Activated CD8-positive, alpha-beta T cell treated with anti-CD3 and anti-CD28 coated beads for 36 hours (primary cell): ENCODE measurements at places on chromosomes 2 and 18. TPM values are rescaled to one million over a fixed set of nuclear protein-coding genes. Genes with fewer than 3 reads are reported as not detected.

Gene ALPI
- not detected for total RNA-seq

Gene CCDC142
- total RNA-seq = 10.3 TPM

Gene ANO7
- total RNA-seq = 5.4 TPM

Gene ANTXR1
- total RNA-seq = 0.09 TPM

Gene SMYD1
- total RNA-seq = not detected

Gene AQP12A
- not detected for total RNA-seq

Gene PCARE
- not detected for total RNA-seq

Gene SLC4A5
- total RNA-seq = 1.8 TPM

Gene CCDC85A
- total RNA-seq = not detected

Gene CCDC121
- total RNA-seq = 0.43 TPM

Gene SLC66A3
- 10.4 TPM for total RNA-seq

Gene COLEC12
- total RNA-seq = not detected

Gene RAD51AP2
- not detected for total RNA-seq

Gene FBXO36
- 1.6 TPM for total RNA-seq

Gene NOP58
- total RNA-seq = 170 TPM

Gene ABCB11
- total RNA-seq = not detected

Gene CTDSP1
- total RNA-seq = 94.7 TPM

Gene LIMS2
- 22.1 TPM for total RNA-seq

Gene NEU2
- not detected for total RNA-seq

Gene GPN1
- total RNA-seq = 37.6 TPM

Gene EGR4
- 0.11 TPM for total RNA-seq

Gene OTX1
- total RNA-seq = not detected

Gene MEIS1
- total RNA-seq = not detected

Gene ZSCAN30
- 20.7 TPM for total RNA-seq

Gene ITGB6
- not detected for total RNA-seq

Gene ADD2
- 26.3 TPM for total RNA-seq

Gene ODC1
- total RNA-seq = 180 TPM

Gene KATNAL2
- total RNA-seq = 1.3 TPM

Gene RTP5
- total RNA-seq = 0.29 TPM

Gene PLGLB2
- 0.32 TPM for total RNA-seq

Gene LIMS4
- total RNA-seq = 0.83 TPM

Gene LMAN1
- 140 TPM for total RNA-seq

Gene DSG2
- 0.41 TPM for total RNA-seq

Gene RGPD4
- 0.07 TPM for total RNA-seq

Gene C2orf80
- total RNA-seq = not detected

Gene GRHL1
- total RNA-seq = 0.25 TPM

Gene CPO
- total RNA-seq = not detected

Gene TNFAIP6
- total RNA-seq = not detected

Gene CD8A
- 419 TPM for total RNA-seq

Gene TSHZ1
- total RNA-seq = 10.8 TPM

Gene SERPINB5
- not detected for total RNA-seq

Gene HOXD1
- not detected for total RNA-seq

Gene HJURP
- 83.6 TPM for total RNA-seq

Gene RUFY4
- total RNA-seq = 0.88 TPM

Gene MYO3B
- total RNA-seq = 0.09 TPM

Gene UGT1A5
- not detected for total RNA-seq

Gene AGXT
- total RNA-seq = not detected

Gene PRKAG3
- total RNA-seq = not detected

Gene YWHAQ
- total RNA-seq = 368 TPM

Gene EIF2AK2
- total RNA-seq = 49.3 TPM

Gene KCNS3
- total RNA-seq = not detected

Gene SCN9A
- total RNA-seq = not detected

Gene TNFRSF11A
- total RNA-seq = 8.0 TPM

Gene G6PC2
- not detected for total RNA-seq

Gene GPR35
- total RNA-seq = 14.6 TPM
